Activated CD8-positive, alpha-beta memory T cell treated with anti-CD3 and anti-CD28 coated beads for 4 hours (primary cell): ENCODE measurements at places on chromosomes 7 and 10.

DNA sequence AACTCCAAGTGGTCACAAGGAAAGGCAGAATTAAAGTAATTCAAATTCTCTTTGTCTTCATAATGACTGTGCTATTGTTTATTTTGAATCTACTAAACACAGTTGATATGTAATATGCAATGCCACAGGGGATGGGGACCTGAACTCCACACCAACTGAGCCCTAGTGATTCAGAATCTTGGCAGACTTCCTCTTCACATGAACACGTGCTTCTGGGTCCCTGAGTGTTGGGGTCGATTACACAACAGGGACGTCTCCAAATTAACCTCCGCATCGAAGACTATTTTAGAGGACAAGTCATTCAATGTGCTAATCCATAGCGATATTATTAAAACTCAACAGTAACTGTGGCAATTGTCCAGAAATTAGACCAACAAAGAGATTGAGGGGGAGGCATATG, 95.3 kb upstream of the CARD11 start:
- DNase-seq, result no peak

DNA sequence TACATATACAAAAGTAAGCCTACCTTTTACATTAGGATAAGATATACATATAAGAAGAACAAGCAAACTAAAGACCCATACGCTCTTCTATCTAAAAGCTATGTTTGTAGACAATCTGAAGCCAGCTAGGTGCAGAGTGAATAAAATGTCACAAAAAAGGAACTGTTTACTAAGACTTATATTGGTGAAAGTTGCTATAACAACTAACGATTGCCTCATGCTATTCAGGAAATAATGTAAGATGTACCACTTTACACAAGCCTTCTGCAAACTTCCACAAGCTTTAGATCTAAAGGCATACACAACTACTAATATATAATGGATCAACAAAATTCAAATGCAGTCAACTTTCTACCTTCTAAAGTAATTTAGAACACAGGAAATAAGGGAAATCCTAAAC, 175.1 kb downstream of the SRPK2 start:
- DNase-seq, result no peak

GRCh38 chr7:38306171-38306570, 32.7 kb upstream of the TARP start:
- DNase-seq, result no peak

GRCh38 chr7:21850531-21851285, 95.0 kb downstream of the CDCA7L start:
- DNase-seq, result no peak

DNA sequence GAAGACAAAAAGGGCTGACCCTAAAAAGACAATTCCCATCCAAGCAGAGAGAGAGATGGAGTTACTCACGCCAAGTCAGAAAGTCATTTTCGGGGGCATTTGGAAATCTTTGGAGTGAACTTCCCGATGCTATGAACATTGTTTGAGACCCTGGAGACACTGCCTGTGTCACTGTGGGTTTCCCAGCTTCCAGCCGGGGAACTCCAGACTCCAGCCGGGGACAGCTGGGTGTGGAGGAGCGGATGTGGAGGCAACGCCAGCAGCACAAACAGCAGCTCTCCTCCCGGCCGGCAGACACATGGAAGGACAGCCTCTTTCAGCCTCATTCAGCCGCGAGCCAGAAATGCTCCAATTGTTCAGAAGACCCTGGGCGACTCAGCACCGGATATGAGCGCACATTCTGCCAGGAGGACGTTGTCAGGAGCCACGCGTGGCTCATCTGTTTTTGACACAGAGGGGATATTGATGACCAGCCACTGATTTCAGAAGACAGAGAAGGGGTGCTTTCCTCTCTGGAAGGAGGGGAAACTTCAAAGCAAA, 97.6 kb downstream of the PRPF18 start:
- DNase-seq, result no peak
